ENCODE measurements at places on chromosomes 6 and 20. TPM values are rescaled to one million over a fixed set of nuclear protein-coding genes. Genes with fewer than 3 reads are reported as not detected.

The SAPCD1 gene
- 2.7 TPM for total RNA-seq

The SLC16A10 gene
- total RNA-seq = 206 TPM

The MLN gene
- not detected for total RNA-seq

The RRAGD gene
- total RNA-seq = 1.7 TPM

The SMIM26 gene
- total RNA-seq = 29.2 TPM

The ADAT2 gene
- 8.5 TPM for total RNA-seq

The TAAR8 gene
- not detected for total RNA-seq

The FLOT1 gene
- total RNA-seq = 40.6 TPM

The AHI1 gene
- total RNA-seq = 71.3 TPM

The ZSCAN31 gene
- 13.4 TPM for total RNA-seq

The TMEM151B gene
- total RNA-seq = not detected

The THBD gene
- total RNA-seq = 83.5 TPM

The LST1 gene
- total RNA-seq = not detected

All from stomach (tissue), 19 donors.